ENCODE measurements at places on chromosomes 1 and 21. TPM values are rescaled to one million over a fixed set of nuclear protein-coding genes. Genes with fewer than 3 reads are reported as not detected.

GRCh38 chr1:237779356-237779755 is 111.4 kb downstream of the ZP4 start:
- no peak for DNase-seq
- no peak overlapping the region for H3K27ac ChIP-seq
- no peaks in the 10 kb centered on the region for H3K27me3 ChIP-seq

HSD3B1 gene
- total RNA-seq = not detected

RTCA gene
- 33.4 TPM for total RNA-seq

DNA sequence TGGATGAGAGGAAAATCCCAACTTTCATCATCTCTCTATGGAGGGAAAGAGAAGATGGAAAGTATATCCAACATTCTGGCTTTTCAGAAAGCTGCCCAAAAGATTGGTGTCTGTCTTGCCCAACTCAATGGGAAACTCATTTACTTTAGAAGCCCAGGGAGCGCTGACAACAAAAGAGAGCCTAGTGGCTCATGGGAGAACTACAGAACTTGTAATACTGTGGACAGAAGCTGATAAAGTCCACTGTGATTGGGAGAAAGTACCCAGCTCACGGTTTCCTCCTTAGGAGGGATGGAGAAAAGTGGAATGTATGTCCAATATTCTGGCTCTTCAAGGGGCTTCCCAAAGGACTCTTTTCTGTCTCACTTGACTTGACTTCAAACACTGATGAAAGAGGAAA is 66.0 kb downstream of the RGS21 start:
- no peak for DNase-seq
- no peaks in the 10 kb centered on the region for H3K27me3 ChIP-seq
- H3K27ac ChIP-seq = no peak overlapping the region
- no peak overlapping the region for H3K4me3 ChIP-seq

DNA sequence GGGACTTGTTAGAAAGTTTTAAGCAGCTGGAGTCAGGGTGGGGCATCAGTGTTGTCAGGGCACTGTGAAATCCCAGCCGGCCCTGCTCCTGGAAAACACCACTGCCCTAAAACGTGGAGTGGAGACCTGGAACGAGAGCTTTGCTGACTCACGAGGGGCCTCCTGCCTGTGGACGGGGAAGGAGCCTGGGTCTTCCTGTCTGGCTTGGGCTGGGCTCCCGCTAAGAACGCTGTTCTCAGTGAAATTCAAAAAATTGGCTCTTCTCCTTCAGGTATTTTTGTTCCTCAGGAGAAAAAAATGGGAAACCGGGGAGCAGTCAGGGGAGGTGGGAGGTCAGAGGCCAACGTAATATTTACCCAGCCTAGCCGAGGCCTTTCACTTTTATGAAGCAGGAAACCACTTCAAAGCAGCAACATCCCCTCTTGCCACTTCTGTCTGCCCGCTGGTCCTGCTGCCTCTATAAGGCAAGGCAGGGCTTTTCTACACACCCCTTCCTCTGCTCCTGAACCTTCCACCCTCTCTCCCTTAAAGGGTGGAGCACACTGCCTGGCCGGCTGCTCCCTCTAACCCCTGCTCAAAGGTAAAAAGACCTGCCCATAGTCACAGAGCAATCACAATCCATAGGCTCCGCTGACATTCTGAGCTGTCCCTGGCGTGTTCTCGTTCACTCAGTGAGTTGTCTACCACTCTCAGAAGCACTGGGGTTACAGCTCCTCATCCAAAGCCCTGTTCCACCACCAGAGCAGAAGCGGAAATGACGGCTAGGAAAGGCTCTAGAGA is 8.0 kb downstream of the PLXNA2 start:
- no peaks in the 10 kb centered on the region for H3K27me3 ChIP-seq
- peak overlapping the region; percentile 58 for H3K27ac ChIP-seq
- peak overlapping the region; percentile 31 for H3K4me3 ChIP-seq
- peak; percentile 79 for DNase-seq
- peaks cover 85% of the 10 kb centered on the region for H3K4me1 ChIP-seq
